ENCODE measurements at places on chromosomes 4 and X.

DNA sequence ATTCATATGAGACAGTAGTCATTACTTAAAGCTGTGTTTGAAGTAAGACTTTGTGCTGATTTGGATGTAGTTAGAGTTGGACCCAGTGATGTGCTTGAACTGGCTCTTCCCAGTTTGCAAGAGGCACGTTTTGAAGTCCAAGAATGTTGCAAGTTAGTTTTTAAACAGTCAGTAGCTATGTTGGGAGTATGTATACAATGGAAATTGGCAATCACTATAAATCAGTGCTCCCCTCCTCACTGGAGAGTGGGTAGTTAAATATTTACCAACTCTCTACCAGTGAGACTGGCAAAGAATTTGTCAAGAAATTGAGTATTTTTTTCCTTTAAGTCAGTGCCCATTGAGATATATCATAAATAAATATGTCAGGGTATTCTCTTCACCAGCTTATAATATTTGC is 191.9 kb upstream of the SPRY1 start:
- DNase-seq = no peak

DNA sequence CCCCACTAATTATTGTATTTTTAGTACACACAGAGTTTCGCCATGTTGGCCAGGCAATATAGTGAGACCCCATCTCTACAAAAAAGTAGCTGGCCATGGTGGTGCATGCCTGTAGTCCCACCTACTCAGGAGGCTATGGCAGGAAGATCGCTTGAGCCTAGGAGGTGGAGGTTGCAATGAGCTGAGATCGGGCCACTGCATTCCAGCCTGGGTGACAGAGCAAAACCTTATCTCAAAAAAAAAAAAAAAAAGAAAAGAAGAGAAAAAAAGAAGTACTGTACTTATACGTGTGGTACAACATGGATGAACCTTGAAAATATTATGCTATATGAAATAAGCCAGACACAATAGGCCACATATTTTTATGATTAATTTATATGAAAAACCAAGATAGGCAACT is 9.9 kb upstream of the WDR45 start:
- no peak for DNase-seq

GRCh38 chr4:90025248-90025647 is 101.9 kb upstream of the CCSER1 start:
- DNase-seq = no peak

DNA sequence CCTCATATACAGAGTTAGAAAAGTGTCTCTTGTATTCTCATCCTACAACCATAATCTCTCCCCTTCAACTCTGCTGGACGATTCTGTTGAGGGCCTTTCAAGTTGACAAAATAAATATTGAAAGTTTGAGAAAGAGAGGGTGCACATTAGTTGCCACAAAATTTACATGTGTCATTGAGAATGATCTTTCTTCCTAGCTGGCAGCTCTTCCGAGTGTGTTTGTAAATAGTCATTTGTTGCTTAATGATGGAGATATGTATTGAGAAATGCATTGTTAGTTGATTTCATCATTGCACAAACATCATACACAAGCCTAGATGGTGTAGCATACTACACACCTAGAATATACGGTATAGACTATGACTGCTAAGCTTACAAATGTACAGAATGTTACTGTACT is 632.8 kb upstream of the AMOT start:
- DNase-seq = no peak

DNA sequence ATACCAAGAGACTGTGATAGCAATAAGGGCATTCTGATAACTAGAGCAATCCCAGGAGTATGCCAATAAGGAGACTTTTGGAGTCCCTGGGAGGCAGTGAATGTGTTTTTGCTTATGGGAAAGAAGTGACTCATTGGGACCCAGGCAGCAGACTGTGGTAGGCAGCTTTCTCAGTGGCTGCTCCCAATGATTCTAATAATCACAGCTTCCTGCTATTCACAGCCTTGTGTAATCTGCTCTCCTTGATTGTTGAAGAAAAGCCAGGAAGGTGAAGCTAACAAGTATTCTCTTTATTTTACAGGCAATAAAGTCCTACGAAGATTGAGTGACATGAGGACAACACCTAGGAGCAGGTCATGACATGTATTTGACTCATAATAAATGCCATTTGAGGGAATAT is 70.3 kb upstream of the DDX60 start:
- no peak for DNase-seq

DNA sequence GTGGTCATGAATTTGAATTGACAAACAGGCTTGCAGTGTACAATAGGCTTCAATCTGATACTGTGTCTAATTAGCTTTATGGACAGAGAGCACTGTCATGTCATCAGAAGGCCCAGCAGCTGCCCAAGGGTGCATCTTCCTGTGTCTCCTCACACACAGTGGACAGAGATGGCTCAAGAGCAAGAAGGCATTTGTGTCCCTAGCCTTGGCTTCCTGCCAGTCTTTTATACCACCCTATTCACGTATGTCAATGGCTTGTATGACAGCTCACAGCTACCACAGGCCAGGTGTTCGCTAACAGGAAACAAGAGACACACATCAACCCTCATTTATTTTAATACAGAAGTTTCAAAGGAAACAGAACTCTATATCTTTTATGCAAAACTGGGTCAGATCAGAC is 874.0 kb upstream of the AGA start:
- no peak for DNase-seq

DNA sequence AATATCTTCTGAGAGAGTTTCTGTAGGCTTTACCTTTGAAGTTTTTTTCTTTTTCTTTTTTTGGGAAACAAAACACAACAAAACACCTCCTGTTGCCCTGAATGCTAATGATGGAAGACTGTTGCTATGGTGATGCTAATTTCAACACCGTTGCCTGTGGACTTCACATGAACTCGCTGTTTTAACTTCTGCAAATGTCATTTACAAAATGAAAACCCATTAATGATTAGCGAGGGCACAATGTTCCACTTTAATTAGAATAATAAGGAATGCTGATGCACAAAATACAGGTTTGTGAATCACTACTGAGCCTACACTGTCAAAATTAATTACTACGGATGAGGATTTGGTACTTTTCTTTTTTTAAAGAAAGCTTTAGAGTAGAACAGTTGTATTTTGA is 227.1 kb upstream of the FTHL17 start:
- DNase-seq = no peak

DNA sequence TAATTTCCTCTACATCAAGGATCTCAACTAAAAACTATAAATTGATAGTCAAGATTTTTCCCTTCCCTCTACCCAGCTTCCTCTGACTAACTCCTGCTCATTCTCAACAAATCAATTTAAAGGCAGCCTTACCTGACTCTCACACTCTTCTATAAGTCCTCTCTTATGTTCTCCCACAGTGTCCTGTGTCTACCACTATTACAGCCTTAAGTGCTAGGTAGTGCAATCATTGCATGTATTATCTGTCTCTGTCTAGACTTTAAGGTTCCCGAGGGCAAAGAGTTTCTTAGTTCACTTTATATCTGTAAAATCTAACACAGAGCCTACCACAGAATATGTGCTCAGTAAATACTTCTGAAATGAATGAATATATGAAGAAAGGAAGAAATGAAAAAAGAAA is 123.7 kb downstream of the BTC start:
- no peak for DNase-seq

- no peak for DNase-seq
Measured at GRCh38 chr4:45293335-45293734, 567.0 kb upstream of the GNPDA2 start.

DNA sequence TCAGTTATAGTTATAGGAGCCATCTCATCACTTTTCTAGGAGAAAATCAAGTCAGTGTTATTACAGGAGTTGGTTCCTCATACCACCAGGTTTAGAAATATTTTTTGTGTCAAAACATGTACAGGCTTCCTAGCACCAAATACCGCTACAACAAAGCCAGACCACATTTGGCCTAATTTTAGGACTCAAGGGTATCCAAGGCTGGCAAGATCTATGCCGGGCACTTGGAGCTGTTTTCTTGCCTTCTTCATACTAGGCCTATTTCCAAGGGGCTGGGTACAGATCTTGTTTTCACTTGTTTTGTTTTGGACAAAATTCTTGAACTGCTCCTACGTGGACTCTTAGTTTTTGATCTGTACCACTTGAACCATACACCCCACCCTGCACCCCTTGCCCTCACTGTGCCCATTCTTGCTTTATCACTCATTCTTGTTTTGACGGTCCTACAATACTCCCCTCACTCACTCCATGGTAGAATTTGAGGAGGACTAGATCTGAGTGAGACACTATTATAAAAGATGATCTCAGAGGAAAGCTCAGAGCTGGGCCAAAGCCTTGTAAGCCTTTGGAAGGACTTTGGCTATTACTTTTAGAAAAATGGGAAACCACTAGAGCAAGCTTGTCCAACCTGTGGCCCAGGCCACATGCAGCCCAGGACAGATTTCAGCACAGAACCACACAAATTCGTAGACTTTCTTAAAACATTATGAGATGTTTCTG is 17.7 kb upstream of the TMEM144 start:
- no peak for DNase-seq

- DNase-seq = no peak
Measured at GRCh38 chr4:154421618-154422017, 70.0 kb downstream of the DCHS2 start.

DNA sequence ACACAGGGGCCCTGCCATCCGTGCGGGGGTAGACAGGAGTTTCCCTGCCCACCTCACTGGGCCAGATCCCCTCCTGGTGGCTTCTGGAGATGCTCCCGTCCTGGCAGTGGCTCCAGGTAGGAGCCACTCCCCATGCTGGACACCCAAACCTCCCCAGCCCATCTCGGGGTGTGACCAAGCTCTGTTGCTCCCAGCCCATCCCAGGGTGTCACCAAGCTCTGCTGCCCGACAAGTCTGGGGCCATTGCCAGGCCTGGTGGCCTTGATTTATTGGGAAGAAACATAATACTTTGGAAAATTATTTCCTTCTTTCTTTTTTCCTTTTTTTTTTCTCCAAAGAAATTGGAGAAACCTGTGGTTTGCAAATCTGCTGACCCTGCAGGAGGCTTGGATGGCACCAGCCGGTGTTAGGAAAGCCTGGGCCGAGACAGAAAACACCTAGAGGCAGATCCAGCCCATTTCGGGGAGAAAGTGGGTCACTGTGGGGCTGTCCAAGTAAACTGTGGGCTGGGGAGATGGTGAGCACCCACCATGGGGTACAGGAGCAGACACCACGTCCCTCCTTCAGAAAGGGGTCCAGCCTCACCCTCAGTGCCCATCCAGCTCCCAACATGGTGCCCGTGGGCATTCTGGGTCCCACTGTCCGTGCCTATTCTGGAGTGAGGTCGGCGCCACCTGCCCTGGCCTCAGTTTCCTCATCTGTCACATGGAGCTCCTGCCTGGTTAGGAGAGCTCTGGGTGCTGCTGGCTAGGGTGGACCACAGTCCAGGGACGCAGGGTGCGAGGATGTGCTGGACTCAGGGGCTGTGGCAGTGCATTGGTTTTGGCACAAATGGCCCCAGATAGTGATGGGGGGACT is 59.4 kb upstream of the ADRA2C start:
- DNase-seq = no peak

DNA sequence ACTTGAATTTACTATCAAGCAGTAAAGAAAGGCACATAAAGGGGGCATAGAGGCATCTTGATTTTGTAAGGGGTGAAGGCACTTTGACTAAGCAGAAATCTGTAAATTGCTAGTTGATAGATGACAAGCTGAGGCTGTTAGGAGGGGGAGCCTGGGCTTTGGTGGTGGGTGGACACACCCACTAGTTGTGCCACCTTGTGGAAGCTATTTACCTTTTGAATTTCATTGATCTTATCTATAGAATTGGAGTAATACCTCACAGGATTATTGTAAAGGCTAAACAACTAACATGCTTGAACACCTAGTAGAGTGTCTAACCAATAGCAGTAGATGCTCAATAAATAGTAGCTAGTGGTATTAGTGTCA is 142.8 kb upstream of the KCNIP4 start:
- no peak for DNase-seq

- DNase-seq = peak; percentile 36
Measured at GRCh38 chr4:16226816-16227461, 668 bp upstream of the TAPT1 start.

DNA sequence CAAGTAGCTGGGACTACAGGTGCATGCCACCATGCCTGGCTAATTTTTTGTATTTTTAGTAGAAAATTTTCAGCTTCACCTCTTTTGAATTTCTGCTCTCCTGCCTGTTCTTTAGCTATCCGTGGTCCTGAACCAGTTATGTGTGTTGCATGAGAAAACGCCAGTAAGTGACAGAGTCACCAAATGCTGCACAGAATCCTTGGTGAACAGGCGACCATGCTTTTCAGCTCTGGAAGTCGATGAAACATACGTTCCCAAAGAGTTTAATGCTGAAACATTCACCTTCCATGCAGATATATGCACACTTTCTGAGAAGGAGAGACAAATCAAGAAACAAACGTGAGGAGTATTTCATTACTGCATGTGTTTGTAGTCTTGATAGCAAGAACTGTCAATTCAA is 13.9 kb downstream of the ALB start:
- DNase-seq = no peak

- peak; percentile 51 for DNase-seq
Measured at GRCh38 chrX:111445485-111445884, 33.5 kb upstream of the DCX start.

DNA sequence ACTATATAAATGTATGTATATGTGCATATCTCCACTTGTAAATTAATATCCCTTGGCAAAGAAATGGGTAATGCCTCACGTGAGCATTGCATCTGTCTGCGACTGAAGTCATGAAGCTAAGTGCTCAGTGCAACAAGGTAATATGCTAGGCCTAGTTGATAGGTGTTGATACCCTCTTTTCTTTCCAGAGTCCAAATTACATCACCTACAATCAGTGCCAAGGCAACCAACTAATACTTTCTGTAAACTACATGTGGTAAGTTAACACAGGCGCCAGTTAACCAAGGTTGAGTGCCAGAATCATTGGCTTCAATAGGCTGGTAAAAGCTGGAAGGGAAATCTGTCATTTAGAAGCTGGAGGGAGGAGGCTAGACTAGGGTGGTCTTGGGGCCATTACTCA is 41.1 kb downstream of the GPM6B start:
- no peak for DNase-seq

- DNase-seq = no peak
Measured at GRCh38 chr4:149168645-149169044, 647.0 kb downstream of the IQCM start.

DNA sequence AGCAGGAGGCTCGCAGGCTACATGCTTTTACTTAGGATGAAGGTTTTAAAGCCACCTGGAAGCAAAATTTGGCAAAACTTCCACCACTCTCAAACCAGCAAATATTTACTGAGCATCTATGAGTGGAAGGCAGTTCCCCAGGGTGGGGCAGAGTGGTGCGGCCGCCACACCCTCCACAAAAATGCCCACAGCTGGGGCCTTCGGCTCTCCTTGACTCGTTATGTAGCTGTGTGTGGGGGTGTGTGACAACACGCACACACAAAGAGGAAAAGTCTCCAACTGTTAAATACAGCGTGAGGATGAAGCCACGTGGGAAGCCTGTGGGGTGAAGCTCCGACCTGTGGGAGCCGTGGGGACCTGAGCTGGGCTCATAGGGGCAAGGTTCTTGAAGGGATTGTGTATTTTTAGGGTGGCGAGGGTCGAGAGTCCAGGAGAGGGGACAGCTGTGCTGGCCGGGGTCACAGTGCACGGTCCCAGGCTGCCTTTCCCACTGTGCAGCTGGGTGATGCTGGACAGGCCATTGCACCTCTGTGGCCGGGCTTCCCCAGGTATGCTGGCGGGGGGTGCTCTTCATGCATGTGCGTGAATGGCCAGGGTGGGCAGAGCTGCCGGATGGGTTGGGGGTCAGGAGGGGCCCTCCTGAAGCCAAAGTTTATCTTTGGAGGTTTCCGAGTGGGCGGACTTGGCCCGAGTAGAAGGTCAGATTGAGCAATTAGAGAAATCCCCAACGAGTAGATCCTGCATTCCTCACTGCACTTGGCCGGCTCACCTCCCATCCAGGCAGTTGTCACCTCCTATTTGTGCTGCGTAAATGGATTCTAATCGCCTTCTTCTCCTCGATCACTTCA is 25.4 kb downstream of the SORCS2 start:
- no peak for DNase-seq
